ENCODE measurements at places on chromosomes 6 and 20. TPM values are rescaled to one million over a fixed set of nuclear protein-coding genes. Genes with fewer than 3 reads are reported as not detected.

- no peak for DNase-seq
Observed at GRCh38 chr20:40280616-40281015, 408.4 kb downstream of the MAFB start.

MMP24 gene
- 0.07 TPM for total RNA-seq

- DNase-seq: no peak
Observed at GRCh38 chr6:3310703-3311102, 52.0 kb downstream of the PSMG4 start.

MEI4 gene
- total RNA-seq: not detected
